ENCODE measurements at places on chromosomes 11 and 22.
A peak's percentile ranks its signal among the peaks of the same experiment; 100 is the strongest.

DNA sequence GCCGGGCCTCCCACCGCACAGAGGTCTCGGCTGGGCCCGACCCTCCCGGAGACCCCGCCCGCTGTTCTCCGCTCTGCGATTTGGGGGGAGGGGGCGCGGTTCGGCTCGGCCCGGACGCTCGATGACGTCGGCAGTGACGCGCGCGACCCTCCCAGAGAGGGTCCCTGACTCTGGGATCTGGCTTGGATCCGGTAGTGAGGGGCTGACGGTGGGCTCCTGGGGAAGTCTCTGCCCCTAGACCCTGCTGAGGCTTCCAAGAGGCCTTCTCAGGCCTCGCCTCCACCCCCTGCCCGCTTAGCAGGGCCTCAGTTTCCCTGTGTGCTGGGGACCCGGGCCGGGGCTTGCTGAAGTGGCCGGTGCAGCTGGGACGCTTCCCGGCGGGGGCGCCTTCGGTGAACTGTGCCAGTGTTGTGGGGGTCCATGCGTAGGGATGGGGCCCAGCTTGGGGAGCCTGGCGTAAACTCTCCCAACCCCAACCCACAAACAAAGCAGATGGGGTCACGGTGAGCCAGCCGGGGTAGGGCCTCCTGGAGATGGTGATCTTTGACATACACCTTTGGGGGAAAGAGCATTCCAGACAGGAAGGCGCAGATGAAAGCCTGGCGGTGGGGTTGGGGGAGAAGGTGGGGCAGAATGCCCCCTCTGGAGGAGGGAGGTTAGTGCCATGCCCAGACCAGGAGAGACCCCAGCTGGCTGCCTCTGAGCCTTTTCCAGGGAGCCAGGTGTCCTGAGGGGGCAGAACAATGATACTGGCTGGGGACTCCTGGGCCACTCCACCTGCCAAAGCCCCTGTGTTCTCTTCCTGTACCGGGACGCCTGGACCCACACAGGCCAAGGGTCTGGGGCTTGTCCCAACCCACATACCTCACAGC lies 1.0 kb downstream of the B4GALNT4 start:
- no peak for DNase-seq

DNA sequence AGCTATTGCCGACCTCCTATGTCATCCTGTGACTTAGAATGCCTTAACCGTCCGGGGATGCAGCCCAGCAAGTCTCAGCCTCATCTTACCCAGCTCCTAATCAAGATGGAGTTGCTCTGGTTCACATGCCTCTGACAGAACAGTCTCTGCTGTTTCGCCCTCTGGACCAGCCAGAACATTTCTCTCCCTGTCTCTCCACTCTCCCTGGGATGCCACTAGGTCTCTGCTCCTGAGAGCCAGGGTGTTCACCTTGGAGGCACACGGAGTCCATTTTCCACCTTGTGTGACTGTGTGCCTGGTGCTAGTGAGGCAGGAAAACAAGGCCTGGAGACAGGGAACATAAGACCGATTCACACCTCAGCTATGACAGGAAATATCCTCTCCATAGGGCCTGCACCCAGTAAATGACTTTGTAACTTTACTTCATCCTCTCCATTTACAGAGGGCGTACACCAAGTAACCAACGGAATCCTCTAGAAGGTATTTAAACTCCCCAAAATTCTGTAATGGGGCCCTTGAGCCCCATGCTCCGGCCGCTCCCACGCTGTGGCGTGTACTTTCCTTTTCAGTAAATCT lies 16.8 kb upstream of the B4GALNT4 start:
- no peak for DNase-seq

DNA sequence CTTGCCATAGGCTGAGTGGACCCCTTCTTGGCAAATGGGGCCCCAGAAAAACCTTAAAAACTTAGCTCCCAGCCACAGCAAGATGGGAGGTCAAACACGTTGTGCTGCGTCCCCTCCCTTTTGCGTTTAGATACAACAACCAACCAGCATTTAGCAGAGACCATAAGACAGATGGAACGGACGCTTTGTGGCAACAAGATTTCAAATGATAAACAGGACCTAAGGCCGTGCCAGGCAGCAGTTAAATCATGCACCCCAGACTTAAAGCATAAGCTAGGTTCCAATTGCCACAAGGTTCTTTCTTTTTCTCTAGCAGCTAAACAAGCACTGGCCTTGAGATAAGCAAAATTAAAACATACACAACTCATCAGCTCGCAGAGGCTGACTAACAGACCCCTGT lies 39.4 kb upstream of the NTM start:
- no peak for DNase-seq

GRCh38 chr11:8735094-8735493 lies 52.5 kb downstream of the RPL27A start:
- DNase-seq, result no peak

DNA sequence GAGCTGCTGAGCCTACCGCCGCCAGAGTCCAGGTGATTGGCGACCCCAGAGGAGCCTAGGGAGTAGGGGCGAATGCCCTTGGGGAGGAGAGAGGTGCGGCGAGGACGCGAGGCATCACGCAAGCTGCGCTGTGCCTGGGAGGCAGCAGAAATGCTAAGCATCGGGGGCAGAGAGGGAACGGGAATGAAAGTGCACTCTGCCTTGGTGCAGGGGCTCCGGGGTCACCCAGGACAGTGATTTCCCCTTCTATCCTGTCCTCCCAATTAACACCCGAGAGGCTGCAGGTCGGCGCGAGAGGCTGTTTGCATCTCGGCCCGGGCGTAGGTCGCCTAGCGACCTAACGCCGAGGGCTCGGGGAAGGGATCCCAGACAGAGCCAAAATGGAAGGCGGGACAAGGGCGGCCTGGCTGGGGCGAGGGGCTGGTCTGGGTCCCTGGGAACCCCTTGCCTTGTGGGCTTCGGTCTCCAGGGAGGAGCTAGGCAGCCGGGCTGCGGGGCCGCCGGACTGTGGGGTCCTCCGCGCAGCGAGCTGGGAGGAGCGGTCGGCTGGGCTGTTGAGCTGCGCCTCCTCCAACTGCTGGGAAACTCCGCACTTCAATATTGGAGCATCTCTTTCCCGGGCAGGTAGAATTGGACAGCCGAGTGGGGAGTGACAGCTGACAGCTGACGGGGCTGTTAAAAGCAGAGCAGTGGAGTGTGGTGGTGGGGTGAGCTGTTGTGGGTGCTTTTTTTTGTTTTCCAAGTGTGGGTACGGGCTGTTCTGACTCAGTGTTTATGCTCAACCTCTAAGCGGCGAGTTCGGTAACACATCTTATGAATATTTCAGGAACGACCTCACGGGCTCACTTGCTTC lies 657 bp downstream of the ELMOD1 start:
- no peak for DNase-seq

DNA sequence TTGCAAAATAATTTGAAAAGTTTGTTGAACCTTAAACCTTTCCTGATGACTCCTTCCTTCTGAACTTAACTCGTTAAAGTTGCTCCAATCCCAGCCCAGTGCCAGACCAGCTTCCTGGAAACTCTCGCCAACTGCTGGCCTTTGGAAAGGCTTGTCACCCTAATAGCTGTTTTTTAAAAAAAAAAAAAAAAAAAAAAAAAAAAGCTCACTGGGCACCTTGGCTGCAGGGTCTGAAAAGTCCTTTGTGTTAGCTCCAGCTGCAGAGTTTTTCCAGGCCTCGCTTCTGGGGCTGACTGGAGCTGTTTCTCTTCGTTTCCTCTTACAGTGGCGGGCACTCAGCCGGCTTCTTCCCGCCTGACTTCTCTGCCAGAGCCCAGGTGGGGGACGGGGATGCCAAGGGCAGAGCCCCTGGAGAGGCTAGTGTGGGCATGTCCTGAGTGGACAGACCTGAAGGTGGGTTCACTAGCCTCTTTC lies 25.1 kb downstream of the KCNQ1OT1 start:
- DNase-seq, result no peak

DNA sequence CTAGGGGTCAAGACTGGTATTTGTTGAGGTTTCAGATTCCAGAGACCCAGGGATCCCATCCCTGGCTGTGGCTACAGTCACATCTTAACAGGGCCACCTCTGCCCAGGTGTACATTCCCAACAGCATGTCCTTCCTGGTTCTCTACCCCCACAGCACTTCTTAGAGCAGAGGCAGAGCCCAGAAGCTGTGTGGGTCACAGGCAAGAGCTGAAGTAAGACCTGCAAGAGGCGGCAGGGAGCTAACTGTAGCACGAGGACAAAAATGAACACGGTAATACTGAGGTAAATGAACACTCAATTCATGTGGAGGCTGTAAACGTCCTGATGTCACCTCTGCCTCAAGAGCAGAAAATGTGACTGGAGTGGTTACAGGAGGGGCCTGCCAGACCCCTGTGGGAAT lies 21.7 kb upstream of the RAPSN start:
- no peak for DNase-seq

GRCh38 chr22:46422896-46423295 lies 87.4 kb downstream of the TRMU start:
- DNase-seq, result no peak

DNA sequence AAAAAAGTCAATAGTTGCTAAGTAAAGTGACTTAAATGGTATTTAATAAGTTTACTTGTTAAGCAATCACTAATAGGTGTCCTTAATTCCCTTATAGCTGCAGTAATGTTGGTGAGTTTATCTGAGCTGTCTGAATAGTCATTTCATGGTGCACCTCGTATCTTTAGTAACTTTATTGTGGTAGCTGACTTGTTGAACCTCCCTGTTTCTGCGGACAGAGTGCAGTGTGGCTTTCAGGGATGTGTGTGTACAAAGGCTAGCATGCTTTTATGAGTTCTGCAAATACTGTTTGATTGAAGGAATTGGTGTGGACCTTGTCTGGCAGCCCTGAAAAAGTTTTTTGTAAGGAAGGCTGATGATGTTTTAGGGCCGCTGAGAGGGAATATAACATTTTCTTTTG lies 2.6 kb downstream of the ZNRF3 start:
- DNase-seq, result no peak

GRCh38 chr22:37132773-37133172 lies 16.9 kb downstream of the IL2RB start:
- DNase-seq, result no peak

DNA sequence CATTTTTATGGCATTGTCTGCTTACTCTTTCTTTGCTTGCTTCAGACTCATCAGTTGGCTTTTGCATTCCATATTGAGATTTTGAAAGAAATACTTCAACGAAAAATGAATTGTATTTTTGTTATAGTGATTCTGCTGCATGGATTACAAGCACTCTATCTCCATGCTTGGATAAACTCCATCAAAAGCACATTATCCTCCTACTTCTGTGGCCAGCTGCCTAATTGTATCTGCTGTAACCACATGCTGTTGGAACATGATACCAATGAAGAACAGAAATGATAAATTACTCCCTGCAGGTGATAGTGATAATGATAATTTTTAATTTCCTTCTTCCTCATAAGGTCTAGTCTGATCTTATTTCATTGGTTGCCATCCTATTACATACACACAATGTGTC lies 100.8 kb downstream of the PRMT3 start:
- no peak for DNase-seq

- DNase-seq, result no peak
These were observed 16.1 kb upstream of the TPP1 start for GRCh38 chr11:6635082-6635932.

DNA sequence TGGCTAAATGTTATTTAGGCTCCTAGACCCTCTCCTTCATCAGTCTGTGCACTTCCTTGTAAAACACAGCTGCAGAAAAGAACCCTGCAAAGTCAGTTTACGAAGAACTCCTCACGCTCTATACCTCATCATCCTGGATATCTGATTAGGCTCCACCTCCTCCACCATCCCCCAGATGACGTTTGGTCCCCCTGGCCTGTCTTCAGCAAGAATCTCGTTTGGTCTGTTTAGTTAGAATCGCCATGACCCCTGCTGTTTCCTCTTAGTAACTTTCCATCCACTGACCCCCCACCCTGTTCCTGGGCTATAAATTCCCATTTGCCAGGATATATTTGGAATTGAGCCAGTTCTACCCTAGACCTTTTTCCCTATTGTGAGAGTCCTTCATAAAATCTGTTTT lies 214.1 kb downstream of the OPCML start:
- no peak for DNase-seq

- DNase-seq, result no peak
These were observed 29.9 kb upstream of the RAPSN start for GRCh38 chr11:47478651-47479329.

- peak; percentile 19 for DNase-seq
These were observed 81.0 kb upstream of the CTSC start for GRCh38 chr11:88418508-88418907.

DNA sequence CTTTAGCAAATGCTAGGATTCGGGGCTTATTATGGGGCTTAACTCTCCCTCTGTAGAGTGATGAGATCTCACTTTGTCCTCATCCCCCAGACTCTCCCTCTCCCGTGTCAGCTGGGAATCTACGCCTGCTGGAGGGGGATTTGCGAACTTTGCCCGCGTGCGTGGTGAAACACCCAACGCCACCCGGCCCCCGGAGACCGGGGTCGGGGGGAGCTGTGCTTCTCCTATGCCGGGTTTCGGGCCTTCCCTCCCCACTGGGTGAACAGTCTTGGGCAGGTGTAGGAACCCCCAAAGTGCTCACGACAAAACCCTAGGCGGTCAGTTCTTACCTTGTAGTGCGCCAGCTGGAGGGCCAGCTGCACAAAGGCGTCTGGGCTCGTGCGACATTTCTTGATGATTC lies 21.6 kb upstream of the TESMIN start:
- no peak for DNase-seq

DNA sequence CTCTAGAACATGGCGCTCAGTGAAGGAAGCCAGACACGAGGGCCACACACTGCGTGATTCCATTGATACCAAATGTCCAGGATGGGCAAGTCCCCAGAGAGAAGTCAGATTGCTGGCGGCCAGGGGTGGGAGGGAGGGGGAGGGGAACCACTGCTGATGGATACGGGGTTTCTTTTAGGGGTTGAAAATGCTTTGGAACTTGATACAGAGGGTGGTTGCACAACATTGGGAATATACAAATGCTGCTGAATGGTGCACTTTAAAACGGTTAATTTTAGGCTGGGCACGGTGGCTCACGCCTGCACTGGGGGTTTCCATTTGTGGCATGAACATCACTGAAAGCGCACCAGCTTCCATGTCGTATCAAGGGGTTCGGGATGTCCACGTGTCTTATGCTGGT lies 5.1 kb downstream of the TSPO start:
- no peak for DNase-seq

DNA sequence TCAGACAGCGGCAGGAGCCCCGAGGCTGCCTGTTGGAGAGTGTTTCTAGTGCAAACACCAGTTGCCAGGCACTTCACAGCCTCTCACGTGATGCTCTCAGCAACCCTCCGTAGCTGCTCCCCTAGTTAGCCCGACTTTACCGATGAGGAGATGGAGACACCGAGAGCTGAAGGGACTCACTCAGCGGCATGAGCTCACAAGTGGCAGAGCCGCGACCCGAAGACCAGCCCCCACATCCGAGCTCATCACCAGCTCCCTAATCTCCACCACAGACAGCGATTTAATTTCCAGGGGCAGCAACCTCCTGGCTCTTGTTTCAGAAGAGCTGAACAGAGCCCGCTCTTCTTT lies 28.7 kb upstream of the RTL6 start:
- peak; percentile 72 for DNase-seq

DNA sequence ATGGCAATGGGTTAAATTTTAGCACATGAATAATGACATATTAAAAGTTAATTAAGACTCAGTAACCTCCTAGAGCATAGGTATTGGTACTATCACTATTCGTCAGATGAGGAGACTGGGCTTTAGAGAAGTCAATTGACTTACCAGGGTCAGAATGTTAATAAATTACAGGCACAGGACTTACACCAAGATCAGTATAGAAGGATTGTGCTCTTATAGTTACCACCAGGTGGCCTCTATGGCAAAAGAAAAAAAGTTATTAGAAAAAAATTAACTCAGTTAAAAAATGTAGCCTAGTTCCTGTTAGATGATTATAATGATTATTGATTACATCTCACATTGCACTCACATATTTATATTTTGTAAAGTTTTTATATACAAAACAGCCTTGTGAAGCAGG lies 1163.7 kb downstream of the FAM181B start:
- no peak for DNase-seq

- DNase-seq, result no peak
These were observed 114.7 kb downstream of the CRYBB2 start for GRCh38 chr22:25334162-25334490.

Measured in NCI-H510A (cell line).